Ammon's horn (tissue), 1 donor: ENCODE measurements at places on chromosomes 2 and 18.

DNA sequence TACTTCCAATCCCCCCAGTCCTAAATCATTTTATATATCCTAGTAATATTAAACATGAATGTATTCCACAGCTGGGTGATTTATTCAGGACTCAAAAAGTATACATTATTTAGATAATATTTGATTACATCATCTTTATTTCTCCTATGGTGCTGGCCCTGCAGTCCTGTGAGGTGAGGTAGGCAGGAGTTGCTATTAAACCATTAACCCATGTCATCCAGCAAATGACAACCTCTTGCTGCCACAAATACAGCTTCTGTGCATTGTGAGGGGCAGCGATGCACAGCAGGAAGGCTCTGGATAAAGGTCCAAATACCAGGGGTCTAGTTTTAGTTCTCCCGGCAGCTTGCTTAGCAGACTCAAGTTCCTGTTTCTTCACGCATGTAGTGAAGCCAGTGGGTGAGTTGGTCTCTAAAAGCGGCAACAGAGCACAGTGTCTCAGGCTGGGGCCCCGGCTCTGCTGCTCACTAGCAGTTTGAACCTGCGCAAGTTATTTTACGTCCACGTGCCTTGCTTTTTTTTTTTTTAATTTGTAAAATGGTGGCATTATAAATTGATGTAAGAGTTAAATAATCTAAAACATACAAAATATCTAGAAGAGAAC, 36.1 kb downstream of the INSIG2 start:
- DNase-seq = peak; percentile 32

DNA sequence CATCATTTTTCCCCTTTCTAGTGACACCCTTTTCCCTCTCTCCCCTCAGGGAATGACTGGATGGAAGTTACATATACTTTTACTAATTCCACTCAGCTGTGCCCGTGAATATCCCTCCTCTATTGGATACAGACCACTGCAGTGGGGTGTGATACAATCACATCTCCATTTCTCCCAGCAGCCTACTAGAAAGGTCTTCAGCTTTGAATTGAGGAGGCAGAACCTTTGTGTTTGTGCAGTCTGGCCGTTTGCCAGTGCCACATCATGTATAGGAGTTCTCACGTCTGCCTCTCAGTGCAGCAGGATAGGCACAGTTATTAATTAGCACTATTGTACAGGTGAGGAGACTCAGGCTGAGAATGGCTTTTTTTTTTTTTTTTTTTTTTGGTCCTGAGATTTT, 16.4 kb downstream of the TNFRSF11A start:
- DNase-seq = no peak

DNA sequence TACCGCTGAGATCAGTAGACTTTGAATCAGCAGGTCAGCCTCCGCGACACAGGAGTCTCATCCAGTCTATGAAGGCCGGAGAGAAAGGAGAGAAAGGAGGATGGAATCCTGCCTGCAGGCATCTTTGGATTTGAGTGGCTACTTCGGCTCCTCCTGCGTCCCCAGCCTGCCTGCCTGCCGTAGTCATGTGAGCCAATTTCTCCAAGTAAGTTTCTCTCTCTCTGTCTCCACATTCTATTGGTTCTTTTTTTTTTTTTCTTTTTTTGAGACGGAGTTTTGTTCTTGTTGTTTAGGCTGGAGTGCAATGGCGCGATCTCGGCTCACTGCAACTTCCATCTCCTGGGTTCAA, 16.7 kb downstream of the PDCD1 start:
- no peak for DNase-seq

DNA sequence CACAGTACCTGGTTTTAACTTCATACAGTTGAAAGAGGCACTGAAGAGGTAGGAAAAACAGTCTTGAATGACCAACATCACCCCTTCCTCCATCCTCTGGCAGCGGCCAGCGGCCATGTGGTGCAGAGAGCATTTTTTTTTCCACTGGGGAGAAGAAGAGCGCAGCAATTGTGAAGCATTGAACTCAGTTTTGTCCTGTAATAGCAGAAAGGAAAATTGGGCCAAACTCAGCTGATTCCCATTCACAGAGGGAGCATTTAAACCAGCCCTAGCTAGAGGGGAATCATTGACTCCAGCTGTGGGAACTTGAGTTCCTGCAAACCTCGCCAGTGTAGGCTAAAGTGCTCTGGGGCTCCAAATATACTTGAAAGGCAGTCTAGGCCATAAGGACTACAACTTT, 316.6 kb upstream of the CHST9 start:
- DNase-seq = peak; percentile 7

DNA sequence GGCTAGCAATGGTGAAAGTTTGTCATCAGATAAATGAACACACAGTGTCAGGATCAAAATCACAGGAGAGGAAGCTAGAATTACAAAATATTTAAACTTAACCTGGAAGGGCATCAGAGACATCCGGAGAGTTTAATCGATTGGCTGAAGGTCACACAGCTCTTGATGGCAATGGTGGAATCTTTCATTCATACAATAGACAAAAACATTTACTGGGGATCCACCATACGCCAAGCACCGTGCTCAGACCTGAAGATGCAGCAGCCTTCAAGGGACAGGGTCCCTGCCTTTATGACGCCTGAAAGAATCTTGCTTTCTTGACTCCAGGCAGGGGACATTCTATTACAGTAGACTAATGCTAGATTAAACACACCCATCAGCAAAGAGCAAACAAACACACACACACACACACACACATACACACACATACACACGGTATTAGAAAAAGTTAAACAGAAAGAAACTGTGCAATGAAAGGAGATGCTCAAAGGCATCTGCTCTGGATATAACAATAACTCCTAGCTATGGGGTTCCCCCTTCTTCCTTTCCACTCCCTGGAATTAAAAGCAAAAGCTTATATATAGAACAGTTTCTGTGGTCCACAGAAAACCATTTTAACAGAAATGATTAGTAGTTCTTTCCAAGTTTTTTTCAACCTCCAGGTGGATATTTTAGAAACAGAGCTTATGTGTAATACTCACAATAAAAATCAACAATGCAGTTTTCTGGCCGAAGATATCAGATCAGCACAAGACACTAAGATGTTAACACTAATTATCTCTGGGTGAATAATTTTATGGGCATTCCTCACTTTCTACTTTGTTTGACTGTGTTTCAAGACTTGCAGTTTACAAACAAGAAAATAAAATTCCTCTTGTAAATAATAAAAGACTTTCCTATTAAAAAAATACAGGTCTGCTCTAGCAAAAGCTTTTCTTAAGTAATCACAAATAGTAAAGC, 151.7 kb downstream of the ANKRD44 start:
- DNase-seq = no peak

- peak; percentile 19 for DNase-seq
These were observed 194.1 kb downstream of the SS18 start for GRCh38 chr18:25896178-25896780.

- no peak for DNase-seq
These were observed 731.5 kb downstream of the LRP1B start for GRCh38 chr2:141399270-141399669.

DNA sequence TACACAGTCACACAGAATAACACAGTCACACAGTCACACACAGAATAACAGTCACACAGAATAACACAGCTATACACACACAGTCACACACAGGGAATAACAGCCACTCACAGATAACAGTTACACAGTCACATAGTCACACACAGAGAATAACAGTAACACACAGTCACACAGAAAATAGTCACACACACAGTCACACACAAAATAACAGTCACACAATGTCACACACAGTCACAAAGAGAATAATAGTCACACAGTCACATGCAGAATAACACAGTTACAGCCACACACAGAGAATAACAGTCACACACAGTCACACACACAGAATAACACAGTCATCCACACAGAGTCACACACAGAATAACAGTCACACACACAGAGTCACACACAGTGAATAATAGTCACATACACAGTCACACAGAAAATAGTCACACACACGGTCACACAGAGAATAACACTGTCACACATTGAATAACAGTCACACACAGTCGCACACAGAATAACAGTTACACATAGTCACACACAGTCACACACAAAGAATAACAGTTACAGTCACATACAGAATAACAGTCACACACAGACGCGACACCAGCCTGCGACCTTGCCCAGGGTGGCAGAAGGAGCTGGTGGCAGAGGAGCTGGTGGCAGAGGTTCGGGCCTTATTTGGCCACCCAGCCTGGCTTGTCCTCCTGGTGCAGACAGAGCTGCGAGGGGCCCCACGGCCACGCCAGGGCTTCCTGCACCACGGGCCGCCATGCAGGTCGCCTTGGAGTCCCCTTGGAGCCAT, 51.3 kb downstream of the RAMP1 start:
- no peak for DNase-seq

- DNase-seq = no peak
These were observed 419.1 kb upstream of the DSEL start for GRCh38 chr18:67935638-67936037.
